NB4 (cell line): ENCODE measurements at places on chromosomes 11 and 22.

- no peak for DNase-seq
Measured at GRCh38 chr22:20728523-20729190, 45.3 kb upstream of the SERPIND1 start.

DNA sequence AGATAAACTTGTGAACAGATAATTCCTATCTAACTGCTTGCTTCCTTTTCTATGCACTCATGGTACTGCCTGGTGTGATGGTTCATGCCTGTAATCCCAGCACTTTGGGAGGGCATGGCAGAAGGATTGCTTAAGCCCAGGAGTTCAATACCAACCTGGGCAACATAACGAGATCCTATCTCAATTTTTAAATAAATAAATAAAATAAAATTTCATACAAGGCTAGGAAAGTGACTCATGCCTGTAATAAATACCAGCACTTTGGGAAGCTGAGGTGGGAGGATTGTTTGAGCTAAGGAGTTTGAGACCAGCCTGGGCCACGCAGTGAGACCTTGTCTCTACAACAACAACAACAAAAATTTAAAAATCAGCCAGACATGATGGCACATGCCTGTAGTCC lies 166.6 kb downstream of the COMMD9 start:
- DNase-seq = no peak

- peak; percentile 49 for DNase-seq
Measured at GRCh38 chr11:130528298-130529261, 80.1 kb downstream of the ADAMTS15 start.

DNA sequence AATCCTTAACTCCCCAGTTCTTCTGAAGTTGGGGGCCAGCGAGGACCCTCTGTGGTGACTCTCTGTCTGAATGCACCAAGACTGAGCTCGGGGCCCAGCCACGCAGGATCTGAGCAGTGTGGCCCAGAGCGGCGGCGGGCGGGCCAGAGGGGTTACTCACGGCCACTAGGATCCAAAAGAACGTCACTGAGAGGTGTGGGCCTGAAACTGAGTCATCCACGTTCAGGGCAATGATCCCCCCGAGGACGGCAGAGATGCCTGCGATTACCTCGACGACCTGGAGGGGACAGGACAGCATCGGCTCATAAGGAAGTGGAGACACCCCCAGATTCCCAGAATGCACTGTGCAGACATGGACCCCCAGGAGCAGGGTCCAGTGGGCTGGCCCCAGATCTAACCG lies 11.2 kb downstream of the MLC1 start:
- no peak for DNase-seq

GRCh38 chr11:22728600-22729389 lies 62.4 kb downstream of the GAS2 start:
- DNase-seq = no peak
